ENCODE measurements at places on chromosomes 7 and 10.

- no peak for DNase-seq
Observed at GRCh38 chr10:101380353-101381017, 26.5 kb downstream of the BTRC start.

GRCh38 chr7:36309716-36310115, 79.9 kb upstream of the ANLN start:
- no peak for DNase-seq

GRCh38 chr7:95265634-95266033, 58.7 kb downstream of the PON1 start:
- no peak for DNase-seq

- DNase-seq, result peak; percentile 69
Observed at GRCh38 chr10:29496341-29497162, 138.2 kb downstream of the SVIL start.

DNA sequence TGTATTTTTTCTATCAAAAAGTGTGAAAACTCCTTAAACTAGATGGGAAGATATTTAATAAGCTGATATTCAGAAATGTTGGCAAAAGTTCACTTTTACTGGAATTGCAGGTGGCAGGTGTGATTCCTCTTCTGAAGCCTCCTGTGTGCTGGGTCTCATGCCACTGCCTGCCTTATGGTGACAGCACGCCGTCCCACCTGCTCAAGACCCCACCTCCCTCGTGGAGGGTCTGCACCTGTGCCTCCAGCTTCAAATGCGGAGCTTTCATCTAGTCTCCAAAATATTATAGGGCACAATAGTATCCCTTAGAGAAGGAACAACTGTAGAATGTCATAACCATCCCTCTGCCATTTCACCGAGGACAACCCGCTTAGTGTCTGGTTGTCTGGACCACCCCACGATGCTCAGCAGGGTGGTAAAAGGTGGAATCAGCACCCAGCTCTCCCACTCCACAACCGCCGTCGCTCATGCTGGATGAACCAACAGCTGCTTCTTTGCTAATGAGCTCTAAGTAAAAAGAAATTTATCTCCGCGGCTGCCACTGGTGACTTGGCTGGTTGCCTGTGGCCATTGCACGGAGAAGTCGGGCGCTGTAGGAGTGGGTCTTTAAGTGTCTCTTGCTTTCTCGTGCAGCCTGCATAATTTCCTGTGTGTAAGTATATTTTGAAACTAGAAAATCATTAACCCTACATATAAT, 119.3 kb upstream of the TCERG1L start:
- no peak for DNase-seq

DNA sequence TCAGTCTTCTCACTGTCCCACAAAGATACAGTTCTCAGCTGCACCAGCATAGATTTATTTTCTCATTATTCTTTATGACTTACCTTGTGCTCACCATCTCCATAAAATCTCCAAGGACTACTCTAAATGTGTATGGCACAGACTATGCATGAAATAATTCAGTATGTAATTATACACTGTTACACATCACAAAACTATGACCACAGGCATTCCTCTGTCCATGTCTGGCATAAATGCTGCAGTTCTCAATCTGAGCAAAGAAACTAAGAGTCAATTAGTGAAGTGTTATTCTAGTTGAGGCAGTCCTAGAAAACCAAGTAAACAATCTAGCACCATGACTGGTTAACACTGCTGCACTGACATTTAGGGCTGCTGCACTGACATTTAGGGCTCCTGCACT, 2.7 kb downstream of the CYCS start:
- DNase-seq, result no peak

- no peak for DNase-seq
Observed at GRCh38 chr7:47458057-47458456, 123.9 kb downstream of the TNS3 start.

GRCh38 chr10:131831561-131831960, 69.2 kb upstream of the PPP2R2D start:
- DNase-seq, result no peak

DNA sequence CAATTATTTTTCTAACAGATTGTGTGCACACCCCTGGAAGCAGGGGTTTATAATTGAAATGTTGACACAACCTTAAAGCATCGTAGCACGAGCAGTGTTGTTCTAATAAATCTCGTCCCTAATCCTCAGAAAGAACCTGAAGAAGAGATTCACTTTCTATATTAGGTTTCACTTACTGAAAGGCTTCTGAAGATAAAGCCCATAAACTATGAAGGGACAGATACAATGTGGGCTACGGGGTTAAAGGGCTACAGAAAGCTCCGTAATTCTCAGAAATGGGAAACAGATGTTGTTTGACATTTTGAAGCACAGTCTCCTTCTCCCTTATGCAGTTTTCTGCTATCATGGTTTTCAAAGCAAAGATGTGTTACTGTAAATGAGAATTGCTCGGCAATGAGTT, 479.6 kb downstream of the GATA3 start:
- DNase-seq, result no peak

GRCh38 chr7:148747274-148747673, 48.6 kb downstream of the CUL1 start:
- peak; percentile 44 for DNase-seq

GRCh38 chr10:73545357-73545756, 45.8 kb downstream of the USP54 start:
- DNase-seq, result no peak

- no peak for DNase-seq
Observed at GRCh38 chr10:131847241-131847783, 53.5 kb upstream of the PPP2R2D start.

- no peak for DNase-seq
Observed at GRCh38 chr10:7475939-7476338, 65.1 kb upstream of the SFMBT2 start.

GRCh38 chr10:12728494-12728893, 273.0 kb downstream of the CCDC3 start:
- no peak for DNase-seq

GRCh38 chr10:31099094-31099493, 67.4 kb upstream of the ZNF438 start:
- DNase-seq, result no peak

DNA sequence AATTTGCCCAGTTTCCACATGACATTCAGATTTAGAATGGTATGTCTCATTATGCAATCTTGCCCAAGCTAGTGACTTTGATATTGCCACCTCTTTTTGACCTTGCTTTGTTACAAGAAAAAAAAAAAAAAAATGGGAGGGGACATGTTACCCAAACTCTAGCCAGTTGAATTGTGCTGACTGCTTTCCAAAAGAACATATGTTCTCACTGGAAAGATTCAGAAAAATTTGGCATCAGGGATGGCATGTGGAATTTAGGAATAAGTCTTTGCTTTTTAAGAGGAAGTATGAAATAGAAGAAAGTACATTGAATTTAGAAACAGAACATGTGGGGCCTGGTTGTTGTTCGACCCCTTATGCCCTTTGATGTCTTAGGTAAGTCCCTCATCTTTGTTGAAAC, 846.8 kb downstream of the NRG3 start:
- no peak for DNase-seq

GRCh38 chr10:124701881-124702656, 42.1 kb downstream of the FAM53B start:
- DNase-seq, result no peak

DNA sequence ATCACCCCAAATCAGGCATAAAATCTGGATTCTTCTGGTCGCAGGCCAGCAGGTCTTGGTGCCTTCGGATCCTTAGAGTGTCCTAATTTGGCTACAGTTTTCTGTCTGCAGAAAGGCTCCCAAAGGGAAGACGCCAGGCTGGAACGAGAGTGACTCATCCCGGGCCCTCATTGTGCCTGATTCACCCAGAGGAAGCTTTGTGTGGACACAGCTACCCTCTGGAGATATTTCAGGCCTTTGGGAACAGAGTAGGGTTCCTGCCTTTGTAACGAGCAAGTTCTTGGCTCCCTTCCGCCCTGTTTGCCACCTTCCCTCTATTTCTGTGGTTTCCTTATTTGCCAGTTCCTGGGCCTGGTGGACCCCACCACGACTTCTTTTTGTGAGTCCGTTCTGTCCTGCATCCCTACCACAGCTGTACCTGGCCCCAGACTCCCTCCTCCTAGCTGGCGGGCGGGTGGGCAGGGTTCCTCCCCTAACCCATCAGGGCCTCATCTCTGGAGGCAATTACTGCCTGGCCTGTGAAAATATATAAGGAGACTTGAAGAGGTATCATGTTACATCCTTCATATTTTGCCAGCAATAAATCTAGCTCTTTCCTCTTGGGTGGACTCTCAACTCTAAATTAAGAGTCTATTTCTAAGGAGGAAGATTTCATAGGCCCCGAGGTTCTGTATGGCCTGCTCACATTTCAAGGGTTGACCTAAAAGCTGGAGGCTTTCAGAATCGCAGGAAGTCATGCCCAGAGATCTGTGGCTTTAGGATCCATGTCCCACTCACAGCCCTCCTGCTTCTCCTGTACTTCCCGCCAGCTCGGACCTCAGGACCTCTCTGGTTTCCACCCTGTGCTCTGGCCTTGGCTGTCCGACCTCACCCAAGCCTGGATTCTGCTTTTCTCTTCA, 219.2 kb upstream of the ZNF32 start:
- DNase-seq, result no peak

- no peak for DNase-seq
Observed at GRCh38 chr7:78675511-78675910, 778.0 kb downstream of the MAGI2 start.

DNA sequence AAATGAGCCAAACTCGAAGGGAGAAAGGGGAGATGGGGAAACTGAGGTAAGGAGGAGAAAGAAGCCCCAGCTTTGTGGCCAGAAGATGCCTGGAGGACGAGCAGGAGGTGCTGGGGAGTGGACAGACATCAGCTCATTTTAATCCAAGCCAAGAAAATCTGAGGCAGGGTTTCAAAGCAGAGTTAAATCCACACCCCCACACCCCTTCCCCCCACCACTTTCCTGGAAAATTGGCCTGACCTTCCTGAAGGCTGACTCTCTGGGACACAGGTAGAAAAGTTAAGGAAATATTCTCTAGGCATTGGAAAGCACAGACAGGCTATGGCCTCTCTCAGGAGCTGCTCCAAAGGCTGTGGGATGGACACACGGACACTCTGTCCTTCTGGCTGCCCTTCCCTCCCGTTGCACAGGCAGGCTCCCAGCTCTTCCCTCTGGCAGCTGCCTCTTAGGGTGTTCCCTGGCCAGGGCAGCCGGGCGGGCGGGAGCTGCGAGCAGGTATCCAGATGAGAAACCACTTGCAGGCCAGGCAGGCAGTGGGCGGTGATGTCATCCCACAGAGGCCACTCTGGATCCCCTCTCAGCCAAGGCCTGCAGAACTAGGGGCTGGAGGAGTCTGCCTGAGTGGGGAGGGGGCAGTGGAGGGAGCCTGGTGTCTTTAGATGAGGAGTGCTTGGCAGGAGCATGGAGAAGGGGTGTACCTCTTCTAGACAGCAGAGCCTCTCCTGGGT, 171.8 kb downstream of the NEURL1 start:
- DNase-seq, result no peak

DNA sequence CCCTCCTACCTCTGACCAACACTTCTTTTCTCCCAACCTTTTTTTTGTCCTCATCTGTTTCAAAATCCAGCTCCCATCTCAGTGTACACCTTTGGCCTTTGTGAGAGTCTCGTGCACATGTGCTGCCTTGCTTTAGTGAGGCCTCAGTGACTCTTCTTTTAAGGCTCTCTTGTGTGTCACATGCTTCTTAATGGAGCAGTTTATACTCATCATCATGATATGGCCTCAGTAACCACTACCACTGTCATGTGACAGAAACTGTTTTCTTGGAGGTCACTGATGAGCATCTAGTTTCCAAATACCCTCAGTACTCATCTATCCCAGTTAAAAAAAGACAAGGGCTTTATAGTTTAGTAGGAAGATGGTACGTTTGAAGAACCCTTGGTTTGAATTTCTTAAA, 8.1 kb upstream of the ARHGAP22 start:
- no peak for DNase-seq

DNA sequence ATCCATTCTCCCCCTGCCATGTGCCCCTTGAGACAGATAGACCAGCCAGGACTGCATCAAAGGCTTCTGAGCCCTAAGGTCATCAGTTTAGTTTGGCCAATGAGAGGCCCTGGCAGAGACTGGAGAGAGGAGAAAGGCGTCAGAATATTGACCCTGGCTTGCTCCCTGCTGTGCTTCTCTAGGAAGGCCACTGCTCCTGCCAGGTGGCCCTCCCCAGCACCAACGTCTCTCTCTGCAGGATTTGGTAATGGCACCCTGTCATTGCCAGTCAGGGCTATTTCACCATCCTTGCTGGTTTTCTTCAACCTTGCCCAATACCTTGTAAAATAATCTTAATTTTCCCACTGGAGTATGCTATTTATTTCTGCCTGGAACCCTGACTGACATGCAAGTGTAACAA, 38.8 kb upstream of the ZRANB1 start:
- no peak for DNase-seq

GRCh38 chr7:157446322-157446721, 109.5 kb downstream of the DNAJB6 start:
- no peak for DNase-seq

GRCh38 chr10:16949816-16950215, 132.6 kb upstream of the RSU1 start:
- no peak for DNase-seq

GRCh38 chr7:5526100-5526905, 102.7 kb upstream of the TNRC18 start:
- DNase-seq, result peak; percentile 53

DNA sequence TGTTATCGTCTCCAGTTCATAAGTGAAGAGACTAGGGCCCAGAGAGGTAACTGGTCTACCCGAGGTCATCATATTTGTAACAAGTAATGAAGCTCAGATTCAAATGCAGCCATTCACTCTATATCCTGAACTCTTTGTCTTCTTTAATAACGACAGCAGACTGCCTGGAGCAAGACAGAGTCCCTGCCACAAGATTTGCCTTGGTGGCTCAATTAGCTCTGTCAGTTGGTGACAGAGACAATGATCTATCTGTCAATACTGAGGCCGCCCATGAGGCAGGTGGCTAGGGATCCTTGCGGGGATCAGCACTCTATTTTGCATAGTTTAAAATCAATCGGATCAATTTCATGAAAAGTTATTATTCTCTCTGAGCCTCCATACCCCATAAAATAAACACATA, 43.9 kb downstream of the SH3PXD2A start:
- no peak for DNase-seq

DNA sequence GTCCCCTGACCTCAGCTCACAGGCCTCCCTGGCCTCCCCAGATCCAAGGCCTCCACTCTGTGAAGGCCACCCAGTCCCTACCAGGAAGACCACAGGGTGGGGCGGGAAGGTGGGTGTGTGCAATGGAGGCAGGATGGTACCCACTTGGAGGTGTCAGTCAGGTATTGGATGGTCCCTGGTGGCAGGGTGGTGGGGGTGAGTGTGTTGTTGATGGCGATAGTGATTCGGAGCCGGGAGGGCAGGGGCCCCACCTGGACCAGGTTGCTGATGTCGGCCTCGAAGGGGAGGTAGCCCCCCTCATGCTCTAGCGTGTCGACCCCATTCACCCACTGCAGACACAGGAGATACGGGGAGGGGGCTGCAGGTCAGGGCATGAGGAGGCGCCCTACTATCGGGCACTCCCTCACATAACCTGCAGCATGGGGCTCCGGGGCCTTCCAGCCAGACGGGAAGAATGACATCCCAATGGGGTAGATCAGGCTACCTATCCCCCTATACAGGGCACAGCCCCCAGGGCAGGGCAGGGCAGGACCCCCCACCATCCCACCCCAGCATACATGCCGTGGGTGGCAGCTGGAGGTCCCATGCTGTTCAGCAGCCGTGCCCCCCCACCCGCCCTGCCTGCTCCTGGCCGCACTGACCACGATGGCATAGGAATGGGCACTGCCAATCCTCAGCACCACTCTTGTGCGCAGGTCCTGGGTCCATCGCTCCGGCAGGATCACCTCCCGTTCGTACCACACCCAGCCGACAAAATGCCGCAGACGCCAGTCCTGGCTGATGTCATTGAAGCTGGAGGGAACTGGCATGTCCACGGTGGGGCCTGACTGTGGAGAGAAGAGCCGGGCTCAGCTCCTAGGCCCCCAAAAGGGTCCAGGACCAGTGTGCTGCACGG, 2.2 kb downstream of the GUSB start:
- DNase-seq, result peak; percentile 19

GRCh38 chr10:30420266-30420665, 13.7 kb upstream of the MAP3K8 start:
- no peak for DNase-seq
